ENCODE measurements at places on chromosomes 3 and 15.

GRCh38 chr15:87528873-87529272 lies 727.7 kb downstream of the NTRK3 start:
- no peak for DNase-seq

DNA sequence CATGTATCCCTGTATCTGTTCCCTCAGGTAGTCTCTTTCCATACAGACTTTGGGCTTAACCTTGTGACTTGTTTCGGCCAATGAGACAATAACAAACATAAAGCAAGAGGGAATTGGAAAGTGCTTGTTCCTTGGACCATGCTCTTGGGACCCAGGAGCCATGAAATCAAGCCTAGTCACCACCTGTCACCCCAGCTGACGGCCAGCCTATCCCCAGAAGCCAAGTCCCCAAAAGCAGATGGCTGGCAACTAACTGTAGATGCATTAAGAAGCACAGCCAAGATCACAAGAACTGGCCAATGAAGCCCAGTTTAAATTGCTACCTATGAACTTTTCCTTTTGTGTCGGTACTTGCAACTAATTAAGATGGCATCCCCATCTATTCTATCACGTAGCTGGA lies 822.0 kb downstream of the CADM2 start:
- no peak for DNase-seq

- DNase-seq: no peak
Observed at GRCh38 chr15:60301024-60301423, 96.8 kb downstream of the ANXA2 start.

DNA sequence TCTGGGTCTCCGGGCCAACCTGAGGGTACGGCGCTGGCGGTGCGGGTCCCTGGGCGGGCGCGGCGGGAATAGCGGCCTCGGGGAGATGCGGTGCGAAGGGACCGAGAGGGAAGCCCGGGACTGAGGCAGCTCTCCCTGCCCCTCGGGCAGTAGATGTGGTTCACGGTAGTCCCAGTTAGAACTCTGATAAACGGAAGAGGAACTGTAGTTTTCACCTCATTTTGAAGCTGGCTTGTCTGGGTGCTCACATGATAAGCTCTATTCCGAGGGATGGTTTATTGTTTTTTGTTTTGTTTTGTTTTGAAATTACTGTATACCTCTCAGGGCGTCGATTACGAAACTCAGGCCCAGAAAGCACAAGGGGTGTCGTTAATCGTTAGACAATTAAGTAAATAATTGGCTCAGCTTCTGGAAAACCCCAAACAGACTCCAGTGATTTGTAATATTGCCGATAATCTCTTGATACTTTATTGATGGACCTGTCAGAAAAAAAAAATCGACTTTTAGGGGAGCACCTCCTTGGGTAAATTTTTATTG lies 413 bp downstream of the NUSAP1 start:
- peak; percentile 17 for DNase-seq

DNA sequence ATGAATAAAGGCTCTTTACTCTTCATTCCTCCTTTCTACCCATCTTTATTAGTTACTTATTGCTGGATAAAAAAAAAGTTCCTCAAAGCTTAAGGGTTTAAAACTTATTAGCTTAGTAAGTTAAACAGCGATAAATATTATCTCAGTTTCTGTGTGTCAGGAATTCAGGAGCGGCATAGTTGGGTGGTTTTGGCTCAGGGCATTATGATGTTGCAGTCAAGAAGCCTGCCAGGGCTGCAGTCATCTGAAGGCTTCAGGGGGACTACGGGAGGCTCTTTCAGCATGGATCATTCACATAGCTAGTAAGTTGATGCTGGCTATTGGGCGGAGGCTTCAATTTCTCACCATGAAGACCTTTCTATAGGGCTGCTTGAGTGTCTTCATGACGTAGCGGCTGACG lies 1.9 kb upstream of the DLG1 start:
- no peak for DNase-seq

GRCh38 chr3:40655551-40655950 lies 130.8 kb downstream of the ZNF621 start:
- DNase-seq: no peak

DNA sequence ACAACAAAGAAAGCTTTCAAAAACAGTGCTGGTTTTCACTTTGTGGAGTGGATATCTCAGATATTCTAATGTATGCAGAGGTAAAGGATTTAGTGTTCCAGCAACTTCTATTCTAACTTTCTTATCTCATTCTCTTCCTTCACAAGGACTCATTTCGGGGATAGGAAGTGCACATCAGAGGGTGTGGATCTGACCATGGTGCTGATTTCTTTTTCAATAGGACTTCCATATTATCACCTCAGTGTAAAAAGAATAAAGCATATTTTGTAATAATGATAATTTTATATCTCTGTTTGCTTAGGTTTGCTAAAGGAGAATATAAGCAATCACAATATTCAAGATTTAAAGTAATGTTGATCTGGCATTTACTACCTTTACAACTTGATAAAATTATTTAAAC lies 12.5 kb upstream of the CADM2 start:
- DNase-seq: peak; percentile 63

- no peak for DNase-seq
Observed at GRCh38 chr3:113038328-113038727, 47.5 kb downstream of the GTPBP8 start.

- DNase-seq: no peak
Observed at GRCh38 chr15:40439960-40440742, 602 bp upstream of the BAHD1 start.

DNA sequence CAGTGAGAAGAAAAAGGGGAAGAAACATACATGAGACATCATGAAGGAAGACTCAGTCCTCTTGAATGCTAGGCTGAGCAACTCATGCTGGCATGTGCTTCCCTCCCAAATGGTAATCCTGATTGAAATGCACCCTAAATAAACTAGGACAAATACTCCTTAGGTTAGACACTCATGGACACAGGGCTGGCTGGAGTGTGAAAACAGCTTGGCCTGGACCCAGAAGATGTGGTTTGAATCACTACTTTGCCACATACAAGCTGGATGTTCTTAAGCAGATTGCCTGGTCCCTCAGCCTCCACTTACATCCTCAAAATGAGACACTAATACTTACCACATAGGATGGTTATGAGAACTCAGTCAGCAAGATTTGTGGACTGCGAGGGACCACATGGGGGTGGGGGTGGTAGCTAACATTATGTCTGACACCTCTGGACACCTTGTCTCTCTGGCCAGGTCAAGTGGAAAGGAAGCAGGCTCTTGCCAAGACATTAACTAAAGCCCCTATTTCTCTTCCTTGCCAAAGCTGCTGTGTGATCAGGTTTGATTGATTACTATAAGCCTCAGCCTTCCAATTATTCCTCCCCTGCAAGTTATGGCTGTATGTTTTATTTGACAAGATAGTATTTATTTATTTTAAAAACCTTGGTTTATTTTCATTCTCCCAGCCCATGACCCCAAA lies 138.9 kb upstream of the SLC7A14 start:
- DNase-seq: no peak

DNA sequence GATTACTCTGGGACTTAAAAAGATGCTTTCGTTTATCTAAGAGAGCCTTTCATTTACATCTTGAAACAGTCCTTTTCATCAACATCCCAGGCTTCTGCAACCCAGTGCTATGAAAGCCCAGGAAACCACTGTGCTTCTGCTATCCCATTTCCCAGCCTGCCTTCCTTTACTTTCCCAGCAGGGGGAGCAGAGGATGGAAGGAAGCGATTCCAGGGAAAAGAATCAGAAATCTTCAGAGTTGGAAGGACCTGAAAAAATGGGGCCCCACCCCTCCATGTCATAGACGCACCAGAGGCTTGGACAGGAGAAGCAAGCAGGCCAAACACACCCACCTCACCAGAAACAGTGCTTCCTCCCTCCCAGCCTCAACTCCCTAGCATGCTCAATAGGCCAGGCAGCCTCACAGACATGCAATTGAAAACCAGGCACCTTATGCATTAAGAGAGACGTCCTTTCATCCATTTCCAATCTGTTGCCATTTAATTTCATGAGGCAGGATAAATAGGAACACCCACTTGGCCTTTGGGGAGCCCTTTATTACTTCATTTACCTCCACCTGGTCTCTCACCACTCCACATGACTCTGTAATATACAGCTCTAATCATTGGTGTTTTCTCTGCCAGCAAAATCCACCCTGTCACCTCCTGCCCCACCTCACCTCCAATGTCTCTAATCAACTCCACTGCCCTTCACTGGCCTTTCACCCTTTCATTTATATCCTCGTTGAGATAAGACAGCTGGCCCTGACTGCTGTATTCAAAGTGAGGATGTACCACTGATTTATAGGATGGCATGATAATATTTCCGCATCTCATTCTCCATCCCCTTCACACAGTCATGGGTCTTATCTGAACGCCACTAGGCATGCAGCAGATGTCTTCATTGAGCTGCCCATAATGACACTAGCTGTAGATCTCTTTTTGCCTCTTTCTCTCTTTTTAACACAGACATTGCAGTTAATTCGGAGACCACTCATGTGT lies 583.9 kb downstream of the NTRK3 start:
- no peak for DNase-seq

DNA sequence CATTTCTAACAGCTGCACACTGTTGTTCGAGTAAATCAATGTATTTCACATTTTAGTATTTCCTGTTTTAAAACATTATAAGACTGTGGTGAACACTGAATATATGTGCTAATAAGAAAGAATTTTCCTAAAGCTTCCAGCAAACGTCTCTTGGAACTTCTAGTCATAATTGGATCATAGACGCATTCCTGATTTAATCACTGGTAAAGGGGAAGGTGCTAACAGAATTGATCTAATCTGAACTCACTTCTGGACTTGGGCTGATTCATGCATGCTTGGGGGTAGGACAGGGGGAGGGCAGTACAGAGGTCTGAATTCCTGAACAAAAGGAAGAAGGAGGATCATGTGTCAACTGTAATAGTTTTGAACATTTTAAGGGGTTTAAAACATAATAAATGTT lies 7.3 kb upstream of the LEKR1 start:
- DNase-seq: no peak

- no peak for DNase-seq
Observed at GRCh38 chr15:100653608-100654007, 51.2 kb downstream of the ASB7 start.

DNA sequence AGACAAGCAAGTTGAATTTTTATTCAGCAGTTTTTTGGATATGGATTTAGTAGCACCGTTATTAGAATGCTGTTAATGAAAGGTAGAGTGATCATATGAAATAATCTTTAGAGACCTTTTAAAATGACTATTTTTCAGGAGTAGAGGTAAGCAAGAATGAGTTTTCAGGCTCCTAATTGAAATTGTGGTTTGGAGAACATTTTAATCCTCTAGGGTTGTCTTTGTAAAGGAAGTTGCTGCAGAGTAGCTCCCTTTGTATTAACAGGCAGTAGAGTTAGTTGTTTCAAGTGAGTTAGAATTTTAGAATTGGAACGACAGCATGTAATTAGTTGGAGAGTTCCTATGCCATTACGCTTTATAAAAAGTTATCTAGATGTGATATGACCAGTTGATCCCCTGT lies 27.2 kb upstream of the EDEM1 start:
- DNase-seq: no peak

DNA sequence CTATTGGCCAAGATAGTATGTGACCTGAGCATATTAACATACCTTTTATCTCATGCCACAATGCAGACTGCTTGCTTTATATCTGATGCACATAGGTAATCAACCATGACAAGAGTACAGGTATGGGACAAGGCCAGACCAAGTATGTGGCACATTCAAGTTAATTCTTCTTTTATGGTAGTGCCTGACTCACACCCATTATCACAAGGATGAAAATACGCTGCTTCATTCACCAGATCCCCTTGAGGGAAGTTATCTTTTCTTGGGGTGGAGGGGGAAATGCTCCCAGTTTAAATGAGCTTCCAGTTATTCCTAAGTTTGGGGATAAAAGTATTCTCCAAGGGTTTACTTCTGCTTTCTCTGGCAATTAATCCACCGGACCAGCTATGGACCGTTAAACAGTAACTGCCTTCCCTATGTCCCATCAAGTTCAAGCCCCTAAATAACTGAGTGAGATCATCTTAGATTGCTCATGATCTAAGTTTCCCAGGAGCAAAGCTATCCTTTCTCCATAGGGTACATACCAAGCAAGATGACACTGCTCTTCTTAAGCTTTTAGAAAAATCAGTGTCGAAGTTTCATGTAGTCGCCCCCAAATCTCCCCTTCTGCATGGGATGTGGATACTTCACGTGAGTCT lies 1.9 kb downstream of the COL8A1 start:
- DNase-seq: no peak

DNA sequence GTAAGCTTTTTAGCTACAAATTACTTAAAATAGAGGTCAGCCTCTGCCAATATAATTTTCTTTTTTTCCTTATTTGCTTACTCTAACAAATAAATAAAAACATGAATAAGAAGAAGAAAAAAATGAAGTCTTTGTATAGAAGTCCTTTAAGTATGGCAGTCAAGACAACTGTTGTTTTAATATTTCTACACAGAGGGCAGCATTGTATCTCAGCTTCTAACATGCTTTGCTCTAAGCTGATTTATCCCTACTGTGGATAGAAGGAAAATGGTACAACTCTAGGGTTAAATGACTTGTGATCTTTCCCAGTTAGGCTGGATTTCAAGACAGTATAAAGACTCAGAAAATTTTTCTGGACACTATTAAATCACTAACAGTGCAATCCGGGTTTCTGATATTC lies 104.3 kb upstream of the MEIS2 start:
- DNase-seq: no peak

DNA sequence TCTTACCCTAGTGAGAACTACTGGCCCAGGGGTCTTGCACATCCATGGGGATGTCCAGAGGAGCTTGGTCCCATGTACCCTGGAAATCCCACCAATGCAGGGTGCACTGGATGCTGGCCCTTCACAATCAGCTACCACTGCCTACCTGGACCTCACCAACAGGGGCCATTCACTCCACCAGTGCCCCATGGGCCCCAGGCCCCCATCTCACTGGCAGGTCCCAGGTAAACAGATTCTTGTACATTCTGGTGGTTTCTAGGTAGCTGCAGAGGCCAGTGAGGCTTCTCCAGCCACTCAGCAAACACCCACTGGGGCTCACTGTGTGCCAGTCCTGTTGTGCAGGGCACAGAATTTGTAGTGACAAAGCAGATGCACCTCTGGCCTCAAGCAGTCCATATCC lies 24.9 kb downstream of the RAB6B start:
- no peak for DNase-seq

- no peak for DNase-seq
Observed at GRCh38 chr3:33433843-33434242, 6.4 kb downstream of the UBP1 start.

DNA sequence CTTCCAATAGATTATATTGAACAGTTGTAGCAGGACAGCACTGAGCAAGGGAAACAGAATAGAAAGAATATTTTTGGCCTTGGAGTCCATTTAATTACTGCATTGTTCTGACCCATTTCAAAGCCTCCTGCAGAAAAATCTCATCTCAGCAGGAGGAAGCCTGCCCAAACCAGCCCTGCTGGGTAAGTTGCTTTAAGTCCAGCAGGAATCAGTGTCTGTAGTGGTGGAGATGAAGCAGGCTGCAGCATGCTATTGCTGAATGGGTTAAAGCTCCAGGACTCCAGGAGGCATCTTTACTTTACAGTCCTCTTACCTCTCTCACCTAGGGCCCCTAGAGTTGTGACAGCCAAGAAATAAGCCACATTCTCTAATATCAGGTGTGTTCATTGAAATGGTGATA lies 380.3 kb upstream of the THBS1 start:
- no peak for DNase-seq

- DNase-seq: peak; percentile 47
Observed at GRCh38 chr3:119562307-119562961, 3.0 kb upstream of the CD80 start.
